ENCODE measurements at places on chromosomes 5 and 9.

DNA sequence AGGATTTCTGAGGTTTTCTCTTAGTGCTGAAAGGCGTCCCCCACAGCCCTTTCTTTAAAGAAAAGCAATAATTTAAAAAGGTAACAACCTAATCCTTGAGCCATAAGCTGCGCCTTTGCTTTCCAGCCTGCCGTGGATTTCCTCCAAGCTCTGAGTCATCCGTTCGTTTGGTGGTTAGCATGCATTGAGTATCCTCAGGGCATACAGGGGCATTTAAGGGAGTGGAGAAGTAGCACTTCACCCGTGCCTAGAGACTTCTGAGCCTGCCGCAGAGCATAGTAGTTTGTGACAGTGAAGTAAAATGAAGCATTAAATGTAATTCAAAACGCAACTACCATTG is 892 bp upstream of the TNC start:
- no peak for DNase-seq

DNA sequence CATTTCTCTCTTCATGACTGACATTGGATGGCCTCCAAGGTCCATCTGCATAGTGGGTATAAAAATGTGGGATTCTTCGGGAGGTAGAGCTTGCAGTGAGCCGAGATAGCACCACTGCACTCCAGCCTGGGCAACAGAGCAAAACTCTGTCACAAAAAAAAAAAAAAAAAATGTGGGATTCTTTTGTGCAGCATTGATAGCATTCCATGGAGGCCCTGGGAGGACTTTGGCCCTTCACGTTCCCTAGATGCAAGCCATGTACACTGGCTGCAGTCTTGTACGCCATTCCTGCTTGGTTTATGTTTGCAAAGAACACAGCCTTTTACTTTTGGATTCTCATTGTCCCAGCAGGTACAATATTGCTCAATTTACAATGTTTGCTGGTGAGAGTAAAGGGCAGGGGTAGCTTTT is 157.8 kb downstream of the SLCO4C1 start:
- no peak for DNase-seq

- DNase-seq = no peak
These were observed 90.2 kb upstream of the SLC24A2 start for GRCh38 chr9:19879062-19879461.

DNA sequence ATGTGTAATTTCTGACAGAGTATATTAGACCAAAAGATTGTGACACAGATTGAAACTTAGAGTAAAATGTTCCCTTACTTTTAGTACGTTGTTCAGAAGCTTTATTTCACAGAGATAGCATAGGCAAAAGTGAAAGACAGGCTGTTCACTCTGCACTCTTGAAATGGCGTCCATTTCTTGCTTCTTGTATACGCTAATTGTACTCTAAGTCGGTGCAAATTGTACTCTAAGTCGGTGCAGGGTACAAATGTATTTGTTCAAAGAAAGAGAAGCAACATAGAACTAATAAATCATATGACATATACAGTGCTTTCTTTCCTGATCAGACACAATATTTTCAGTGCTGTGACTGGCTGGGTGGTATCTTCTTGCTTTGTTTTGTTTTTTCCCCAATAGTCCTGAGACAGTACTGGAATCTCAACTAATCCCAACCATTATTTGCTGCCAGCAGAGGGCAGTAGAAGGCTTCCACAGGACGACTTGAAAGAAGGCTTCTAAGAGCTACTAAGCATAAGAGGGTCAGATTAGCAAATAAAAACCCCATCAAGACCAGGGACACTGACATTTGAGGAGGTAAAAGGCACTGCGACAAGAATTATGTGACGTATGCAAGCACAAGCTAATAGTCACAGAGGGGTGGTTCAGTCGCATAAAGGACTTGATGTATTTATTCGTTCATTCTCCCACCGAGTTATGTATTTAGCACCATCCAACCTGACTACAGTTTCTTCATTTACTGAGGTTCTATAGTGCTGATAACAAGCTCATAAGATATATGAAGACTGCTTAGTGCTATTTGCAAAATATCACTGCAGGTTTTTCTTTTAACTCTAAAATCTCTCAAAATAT is 831.8 kb downstream of the TAF11L14 start:
- peak; percentile 20 for DNase-seq

GRCh38 chr5:3321923-3322322 is 273.7 kb upstream of the IRX1 start:
- DNase-seq = no peak

DNA sequence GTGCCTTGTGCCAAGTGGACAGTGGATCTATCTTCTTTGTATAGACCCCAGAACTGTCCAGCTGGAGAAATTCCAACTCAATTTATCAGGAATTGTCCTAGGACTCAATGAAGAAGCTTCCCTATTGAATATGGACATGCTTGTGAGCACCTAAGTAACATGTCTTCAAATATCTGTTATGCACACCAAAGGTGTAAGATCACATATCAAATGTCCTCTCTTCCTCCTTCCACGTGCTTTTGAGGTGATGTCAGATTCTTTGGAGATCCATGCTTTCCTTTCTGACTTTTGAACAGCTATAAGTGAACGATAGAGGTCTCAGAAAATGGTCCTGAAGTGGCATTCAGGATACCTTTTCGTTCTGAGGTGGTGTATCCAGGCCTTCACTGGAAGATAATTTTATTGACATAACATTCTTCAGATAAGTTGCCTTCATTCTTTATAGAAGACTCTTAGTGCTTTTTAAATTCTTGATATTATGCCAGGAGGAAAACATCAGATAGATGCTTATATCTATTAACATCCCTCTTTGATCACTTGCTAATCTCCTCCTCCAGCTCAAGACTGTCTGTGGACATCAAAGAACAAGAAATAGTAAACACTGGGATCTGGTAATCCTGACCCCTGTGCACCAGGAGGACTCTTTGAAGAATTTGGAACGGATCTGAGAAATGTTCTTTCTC is 246.4 kb downstream of the SMARCA2 start:
- no peak for DNase-seq

DNA sequence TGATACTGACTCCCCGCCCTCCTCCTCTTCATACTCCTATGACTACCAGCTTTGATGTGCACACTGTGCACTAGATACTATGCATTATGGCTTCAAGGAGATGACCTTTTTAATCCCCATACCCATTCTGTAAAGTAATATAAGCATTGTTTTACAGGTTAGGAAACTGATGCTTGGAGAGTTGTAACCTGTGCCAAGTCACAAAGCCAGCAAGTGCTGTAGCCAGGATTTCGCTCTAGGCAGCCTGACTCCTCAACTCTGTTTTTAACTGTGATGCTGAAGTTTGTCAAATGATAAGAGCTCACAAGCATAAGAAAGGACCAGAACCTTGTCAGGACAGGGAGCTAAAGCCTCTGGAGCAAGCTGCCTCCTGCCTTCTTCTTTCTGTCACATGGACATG is 461.3 kb downstream of the TMEM232 start:
- DNase-seq = no peak

GRCh38 chr5:139863855-139864558 is 68.4 kb downstream of the PSD2 start:
- peak; percentile 64 for DNase-seq
